ENCODE measurements at places on chromosomes 11 and 22.

GRCh38 chr22:37243402-37244113, 511 bp downstream of the RAC2 start:
- no peak for DNase-seq

- DNase-seq: peak; percentile 87
Observed at GRCh38 chr11:119432484-119433357, 9.7 kb upstream of the THY1 start.

GRCh38 chr11:63012430-63012829, 3.2 kb downstream of the SLC22A8 start:
- no peak for DNase-seq

DNA sequence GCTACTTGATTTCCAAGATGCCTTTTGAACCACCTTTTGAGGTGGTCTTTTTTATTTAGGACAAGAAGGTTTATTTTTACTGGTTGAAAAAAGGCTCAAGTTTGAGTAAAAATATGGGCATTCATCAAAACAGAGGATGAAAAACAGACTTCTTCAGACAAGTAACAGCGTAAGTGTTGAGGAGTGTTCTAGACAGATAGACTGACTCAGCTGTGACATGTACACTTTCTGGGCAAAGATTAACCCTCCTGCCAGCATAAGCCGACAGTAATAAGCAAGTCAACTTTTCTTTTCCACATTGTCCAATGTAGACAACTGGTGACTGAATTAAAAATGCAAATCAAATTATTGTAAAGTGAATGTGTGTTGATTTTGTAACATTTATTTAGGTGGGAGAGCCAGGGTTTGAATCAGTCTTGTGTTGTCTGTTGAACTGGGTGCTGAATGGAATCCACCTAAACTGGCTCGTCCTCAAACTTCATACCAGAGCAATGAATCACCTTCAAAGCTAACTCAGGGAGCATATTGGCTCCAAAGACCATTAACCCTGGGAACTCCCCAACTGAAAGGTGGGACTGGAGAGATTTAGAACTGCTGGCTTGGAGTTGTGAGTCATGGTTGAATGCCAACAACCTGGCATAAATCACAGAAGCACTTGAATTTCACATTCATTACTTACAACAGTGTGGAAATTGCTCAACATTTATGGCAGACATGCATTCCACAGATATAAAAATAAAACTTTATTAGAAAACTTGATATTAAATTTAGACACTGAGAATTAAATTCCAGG, 377.0 kb downstream of the ETS1 start:
- DNase-seq: peak; percentile 65

GRCh38 chr11:46947399-46948077, 11.0 kb downstream of the CSTPP1 start:
- DNase-seq: no peak

DNA sequence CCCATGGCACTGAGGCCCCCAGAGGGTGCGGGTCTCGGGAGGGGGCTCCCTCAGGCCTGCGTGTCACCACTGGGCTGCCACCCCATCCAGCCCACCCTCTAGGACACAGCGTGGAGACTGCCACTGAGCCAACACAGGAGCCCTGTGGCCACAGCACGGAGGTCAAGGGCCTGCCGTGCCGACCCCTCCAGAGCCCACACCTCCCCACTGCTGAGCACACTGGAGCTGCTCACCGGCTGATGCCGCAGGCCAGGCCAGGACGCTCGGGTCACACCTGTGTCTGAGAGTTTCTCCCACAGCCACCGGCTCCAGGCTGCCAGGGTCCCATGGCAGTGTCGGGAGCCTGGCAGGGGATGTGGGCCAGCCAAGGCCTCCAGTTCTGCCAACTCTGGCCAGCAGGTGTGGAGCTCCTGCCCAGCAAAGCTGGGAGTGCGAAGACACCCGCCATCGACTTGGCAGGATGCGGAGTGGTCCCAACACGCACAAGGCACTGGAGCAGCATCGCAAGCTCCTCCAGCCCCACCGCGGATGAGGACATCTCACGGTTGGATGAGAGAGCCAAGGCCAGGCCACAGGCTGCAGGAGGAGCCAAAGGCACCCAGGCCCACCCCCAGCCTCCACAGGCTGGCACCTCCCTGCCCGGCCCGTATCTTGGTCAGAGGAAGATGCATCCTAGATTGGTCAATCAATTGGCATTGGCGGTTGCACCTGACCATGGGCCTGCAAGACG, 187.1 kb downstream of the BRD1 start:
- DNase-seq: no peak

- no peak for DNase-seq
Observed at GRCh38 chr22:30910358-30910757, 58.2 kb downstream of the MORC2 start.

- peak; percentile 40 for DNase-seq
Observed at GRCh38 chr11:25163421-25163820, 666.6 kb downstream of the LUZP2 start.

- no peak for DNase-seq
Observed at GRCh38 chr11:131392528-131393255, 22.3 kb downstream of the NTM start.

DNA sequence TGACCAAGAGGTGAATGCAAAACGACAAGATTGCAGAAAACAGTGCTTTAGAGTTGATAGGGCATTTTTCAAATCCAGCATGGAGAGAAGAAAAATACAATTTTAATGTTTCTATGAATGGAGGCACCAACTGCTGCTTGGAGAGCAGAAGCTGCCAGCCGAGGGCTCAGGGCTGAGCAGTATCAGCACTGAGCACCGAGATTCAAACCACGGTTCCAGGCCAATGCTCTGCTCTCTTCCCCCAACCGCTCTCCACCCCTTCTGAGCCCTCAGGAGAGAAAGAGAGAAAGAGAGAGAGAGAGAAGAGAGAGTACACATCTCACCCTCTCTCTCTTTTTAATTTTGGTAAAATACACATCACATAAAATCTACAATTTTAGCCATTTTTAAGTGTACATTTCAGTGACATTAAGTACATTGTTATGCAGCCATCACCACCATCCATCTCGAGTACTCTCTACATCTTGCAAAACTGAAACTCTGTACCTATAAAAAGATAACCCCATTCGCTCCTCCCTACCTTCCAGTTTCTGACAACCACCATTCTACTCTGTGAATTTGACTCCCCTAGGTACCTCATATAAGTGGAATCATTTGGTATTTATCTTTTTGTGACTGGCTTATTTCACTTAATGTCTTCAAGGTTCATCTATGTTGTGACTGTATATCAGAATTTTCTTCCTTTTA, 333.3 kb downstream of the MIAT start:
- DNase-seq: no peak

DNA sequence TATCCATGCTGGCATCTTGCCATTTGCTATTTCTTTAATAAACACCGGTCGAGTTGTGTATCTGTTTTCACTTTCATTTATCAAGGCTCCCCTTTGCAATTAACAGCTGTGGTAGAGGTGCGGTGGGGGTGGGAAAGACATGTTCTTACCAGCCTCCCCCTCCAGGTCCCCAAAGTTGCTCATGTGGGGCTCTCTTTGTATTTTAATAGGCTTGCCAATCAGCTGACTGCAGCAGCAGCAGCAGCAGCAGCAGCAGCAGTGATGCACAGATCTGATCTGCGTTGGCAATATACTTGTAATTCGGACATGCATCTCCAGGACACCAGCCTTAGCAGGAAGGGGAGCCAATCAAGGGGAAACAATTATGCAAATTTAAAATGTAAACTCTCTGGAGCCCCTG, 40.3 kb upstream of the E2F8 start:
- DNase-seq: no peak

DNA sequence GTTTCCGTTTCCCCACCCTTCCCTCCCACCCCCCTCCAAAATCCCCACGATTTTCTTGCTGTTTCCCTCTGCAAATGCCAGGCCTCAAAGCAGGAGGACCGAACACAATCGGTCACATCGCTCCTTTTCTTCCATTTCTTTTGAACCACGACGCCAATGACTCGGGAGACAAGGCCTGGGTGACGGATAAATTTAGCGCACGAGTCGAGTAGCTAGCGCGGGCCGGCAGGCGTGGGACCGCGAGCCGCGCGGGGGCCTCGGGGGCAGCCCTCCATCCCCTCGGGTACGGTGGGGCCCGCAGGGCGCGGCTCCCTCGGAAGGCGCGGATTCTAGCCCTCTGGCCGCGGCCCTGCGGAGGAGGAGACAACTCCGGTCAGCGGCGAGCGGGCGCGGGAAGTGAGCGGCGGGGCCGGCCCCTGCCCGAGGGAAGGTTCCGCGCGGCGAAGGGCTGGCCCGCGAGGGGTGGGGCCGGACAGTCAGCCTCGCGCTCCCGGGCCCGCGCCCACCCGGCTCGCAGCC, 414 bp downstream of the JOSD1 start:
- no peak for DNase-seq

- DNase-seq: peak; percentile 48
Observed at GRCh38 chr11:91926965-91927364, 297.7 kb upstream of the FAT3 start.

DNA sequence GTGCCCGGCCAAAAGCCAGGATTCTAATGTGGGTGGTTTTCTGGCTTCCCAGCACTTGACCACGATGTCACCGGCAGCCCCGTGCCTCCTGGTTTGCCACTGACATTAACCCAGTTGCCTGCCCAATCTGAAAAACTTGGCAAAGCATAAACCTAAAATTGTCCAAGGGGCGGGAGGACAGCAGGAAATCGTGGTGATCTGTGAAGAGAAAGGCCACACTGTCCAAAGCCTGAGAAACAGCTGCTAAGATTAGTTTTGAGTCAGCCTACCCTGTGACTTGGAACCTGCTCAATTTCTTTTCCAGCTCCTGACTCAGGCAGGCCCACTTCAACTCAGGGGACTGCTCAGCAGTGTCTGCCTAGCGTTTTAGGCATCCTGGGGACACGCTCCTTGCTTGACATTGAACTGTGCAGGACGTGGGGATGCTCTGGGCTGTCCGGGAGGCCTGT, 8.2 kb upstream of the F2 start:
- DNase-seq: peak; percentile 99

- DNase-seq: no peak
Observed at GRCh38 chr11:112744041-112744440, 217.2 kb upstream of the NCAM1 start.

DNA sequence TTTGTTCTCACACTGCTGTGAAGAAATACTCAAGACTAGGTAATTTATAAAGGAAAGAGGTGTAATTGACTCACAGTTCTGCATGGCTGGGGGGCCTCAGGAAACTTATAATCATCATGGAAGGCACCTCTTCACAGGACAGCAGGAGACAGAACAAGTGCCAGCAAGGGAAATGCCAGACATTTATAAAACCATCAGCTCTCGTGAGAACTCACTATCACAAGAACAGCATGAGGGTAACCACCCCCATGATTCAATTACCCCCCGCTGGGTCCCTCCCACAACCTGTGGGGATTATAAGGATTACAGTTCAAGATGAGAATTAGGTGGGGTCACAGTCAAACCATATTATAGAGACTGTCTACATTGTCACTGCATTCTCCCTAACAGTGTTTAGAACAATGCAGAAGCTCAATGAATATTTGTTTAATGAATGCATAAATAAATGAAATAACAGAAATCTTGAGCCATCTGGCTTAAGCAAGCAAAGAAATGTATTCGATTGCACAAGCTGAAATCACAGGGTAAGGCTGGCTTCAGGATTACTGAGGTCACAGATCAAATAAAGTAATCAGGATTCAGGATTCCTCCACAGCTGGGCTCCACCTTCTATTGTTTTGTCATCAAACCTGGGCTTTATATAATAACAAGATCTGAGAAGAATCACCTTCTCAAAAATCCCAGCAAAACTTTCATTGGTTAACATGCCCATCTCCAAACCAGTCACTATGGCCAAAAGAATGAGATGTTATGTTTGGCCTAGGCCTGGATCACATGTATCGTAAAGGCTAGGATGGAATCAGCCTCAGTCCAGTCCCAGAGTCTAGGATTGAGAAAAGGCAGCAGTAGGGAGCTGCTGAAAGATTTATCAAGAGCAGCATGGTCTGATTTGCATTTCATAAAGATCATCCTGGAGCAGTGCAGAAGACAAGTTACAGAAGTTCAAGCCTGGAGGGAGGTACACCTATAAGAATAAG, 137.8 kb upstream of the UBASH3B start:
- DNase-seq: no peak

DNA sequence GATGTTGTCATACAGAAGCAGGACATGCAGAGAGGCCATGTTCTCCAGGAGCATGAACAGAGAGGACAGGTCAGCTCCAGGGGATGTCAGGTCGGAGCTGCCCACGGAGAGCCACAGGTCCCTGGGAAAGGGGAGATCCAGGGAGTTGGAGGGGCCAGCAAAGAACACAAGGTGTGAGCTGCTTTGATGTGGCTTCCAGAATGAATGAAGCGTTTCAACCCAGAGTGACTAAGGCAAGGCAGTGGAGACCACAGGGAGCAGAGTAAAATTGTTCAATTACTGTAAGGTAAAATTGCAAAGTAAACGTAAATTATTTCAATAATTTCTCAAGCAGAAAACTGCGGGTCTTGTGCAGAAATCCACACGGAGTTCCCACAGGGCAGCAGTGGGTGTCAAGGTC, 5.6 kb upstream of the SCGB2A1 start:
- no peak for DNase-seq

DNA sequence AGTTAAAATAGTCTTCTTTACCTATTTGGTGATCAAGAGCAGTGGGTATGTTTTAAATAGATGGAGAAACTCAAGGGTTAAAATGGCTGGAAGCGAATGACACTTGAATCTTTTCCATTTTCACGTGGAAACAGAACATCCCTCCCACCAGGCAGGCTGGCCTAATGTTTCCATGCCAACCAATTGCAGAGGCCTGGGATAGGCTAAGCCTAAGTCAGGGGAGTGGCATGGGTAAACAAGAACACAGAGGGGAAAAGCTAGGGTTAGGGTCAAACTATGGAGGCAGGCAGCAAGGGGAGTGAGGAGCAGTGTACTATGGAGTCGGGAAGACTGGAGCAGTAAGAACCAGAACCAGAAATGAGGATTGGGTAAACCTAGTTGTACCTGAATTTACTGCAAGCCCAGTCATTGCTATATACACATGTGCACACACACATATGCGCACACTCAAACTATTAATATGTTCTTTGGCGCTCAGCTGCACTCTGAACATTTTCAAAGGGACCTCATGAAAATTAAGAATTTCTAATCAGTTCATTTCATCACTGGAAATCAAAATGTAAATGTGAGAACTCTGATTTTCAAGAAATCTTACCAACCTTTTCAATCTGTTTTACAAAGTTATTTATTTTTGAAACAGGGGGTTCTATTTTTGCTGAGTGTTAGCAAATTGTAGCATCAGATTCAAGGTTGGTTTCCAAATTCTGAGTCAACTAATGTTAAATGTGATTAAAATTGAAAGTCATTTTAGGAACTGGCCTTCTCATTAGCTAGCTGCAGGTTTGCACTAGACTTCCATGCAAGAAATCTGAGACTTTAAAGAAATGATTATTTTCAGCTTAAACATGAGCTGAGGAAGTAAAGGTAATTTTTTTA, 327.0 kb upstream of the CCDC90B start:
- no peak for DNase-seq

- DNase-seq: no peak
Observed at GRCh38 chr11:46718155-46719019, 626 bp upstream of the F2 start.

GRCh38 chr22:29081517-29082236, 8.8 kb downstream of the KREMEN1 start:
- DNase-seq: no peak

GRCh38 chr11:37712251-37712650, 1114.2 kb upstream of the RAG2 start:
- DNase-seq: no peak

GRCh38 chr22:23418159-23418788, 161.8 kb downstream of the IGLL1 start:
- no peak for DNase-seq
